Pulmonary artery endothelial cell (primary cell): ENCODE measurements at places on chromosomes 1 and 21. TPM values are rescaled to one million over a fixed set of nuclear protein-coding genes. Genes with fewer than 3 reads are reported as not detected.

GRCh38 chr1:21956720-21957552 is 19.8 kb upstream of the HSPG2 start:
- no peak for DNase-seq

DNA sequence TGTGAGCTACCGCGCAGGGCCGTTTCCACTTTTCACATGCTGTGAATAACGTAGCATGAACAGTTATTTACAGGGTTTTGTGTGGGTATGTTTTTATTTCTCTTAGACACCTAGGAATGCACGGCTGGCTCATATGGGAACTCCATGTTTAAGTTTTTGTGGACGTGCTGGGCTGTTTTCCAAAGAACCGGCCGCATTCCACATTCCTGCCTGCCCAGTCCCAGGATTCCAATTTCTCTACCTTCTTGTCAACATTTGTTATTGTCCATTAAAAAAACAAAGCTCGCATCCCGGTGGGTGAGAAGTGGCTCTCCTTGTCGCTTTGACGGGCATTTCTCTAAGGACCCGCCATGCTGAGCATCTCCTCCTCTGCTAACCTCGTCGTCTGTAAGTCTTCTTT is 47.1 kb upstream of the LRRC3 start:
- DNase-seq = no peak

GRCh38 chr1:183880531-183881243 is 75.8 kb downstream of the RGL1 start:
- DNase-seq = no peak

DNA sequence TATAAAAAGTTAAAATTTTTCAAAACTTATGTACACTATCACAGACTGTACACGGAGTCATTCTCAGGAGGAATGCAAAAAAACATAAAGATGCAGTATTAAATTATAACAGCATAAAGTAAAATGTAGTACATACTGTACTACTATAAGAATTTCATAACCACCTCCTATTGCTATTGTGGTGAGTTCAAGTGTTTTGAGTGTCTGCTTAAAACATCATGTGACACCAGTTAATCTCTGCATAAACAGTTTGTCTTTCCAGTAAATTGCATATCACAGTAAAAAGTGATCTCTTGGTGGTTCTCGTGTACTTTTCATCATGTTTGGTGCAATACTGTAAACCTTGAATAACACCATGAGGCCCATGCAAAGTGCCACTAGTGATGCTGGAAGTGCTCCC is 45.2 kb downstream of the SDCCAG8 start:
- DNase-seq = no peak

DNA sequence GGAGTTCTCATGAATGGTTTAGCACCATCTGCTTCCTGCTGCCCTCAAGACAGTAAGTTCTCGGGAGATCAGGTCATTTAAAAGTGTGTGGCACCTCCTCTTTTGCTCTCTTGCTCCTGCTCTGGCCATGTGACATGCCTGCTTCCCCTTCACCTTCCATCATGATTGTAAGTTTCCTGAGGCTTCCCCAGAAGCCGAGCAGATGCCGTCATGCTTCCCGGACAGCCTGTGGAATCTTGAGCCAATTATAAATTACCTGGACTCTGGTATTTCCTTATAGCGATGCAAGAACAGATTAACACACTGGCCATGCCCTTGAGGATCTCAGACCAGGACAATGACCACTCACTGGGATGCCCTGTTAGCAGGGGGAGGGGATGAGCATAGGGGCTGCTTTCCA is 212.3 kb downstream of the MATN1 start:
- no peak for DNase-seq

DNA sequence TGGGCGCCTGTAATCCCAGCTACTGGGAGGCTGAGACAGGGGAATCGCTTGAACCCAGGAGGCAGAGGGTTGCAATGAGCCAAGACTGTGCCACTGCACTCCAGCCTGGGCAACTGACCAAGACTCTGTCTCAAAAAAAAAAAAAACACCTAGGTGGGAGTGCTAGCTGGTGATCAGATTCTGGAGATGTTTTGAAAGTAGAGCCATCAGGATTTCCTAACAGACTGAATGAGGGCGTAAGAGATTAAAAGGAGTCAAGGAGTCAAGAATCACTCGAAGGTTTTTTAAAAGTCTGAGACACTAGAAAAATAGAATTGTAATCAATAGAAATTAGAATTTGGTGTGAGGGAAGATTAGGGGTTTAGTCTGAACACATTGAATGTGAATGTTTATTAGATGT is 73.8 kb downstream of the HSF2BP start:
- no peak for DNase-seq

PBX1 gene
- total RNA-seq = 4.8 and 12.9 TPM in 2 replicates

PTPRF gene
- total RNA-seq = 152 and 171 TPM in 2 replicates

SSU72 gene
- total RNA-seq = 75.0 and 92.4 TPM in 2 replicates

SOAT1 gene
- 15.2 and 33.3 TPM in 2 replicates for total RNA-seq

ST6GALNAC5 gene
- not detected in 2 replicates for total RNA-seq
